Glutamatergic neuron (in vitro differentiated cells): ENCODE measurements at places on chromosomes 6 and 20.

DNA sequence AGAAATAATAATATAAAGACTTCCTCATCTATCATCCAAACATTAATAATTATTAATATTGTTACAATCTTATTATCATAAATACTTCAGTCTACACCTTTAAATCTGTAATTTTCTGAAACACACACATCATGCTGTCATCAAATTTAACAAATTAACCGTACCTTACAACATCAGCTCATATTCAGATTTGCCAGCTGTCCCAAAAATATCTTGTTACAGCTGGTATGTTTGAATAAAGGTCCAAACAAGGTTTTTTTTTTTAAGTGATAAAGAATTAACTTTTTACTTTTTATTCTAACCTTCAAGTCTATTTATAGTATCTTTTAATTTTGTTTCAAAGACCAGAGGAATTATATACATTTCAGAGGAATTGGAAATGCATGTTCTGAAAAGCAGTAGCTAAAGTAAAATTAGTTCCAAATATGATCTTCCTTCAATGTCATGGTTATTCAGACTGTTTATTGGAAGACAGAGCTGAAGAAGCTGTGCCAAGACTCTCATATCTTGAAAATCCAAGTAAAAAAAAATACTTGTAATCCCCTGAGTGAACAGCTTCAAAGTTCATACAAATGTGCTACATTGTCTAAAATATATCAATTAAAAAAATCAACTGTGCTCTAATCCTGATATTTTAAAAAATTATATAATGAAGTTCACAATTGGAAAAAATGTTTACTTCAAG, 161.7 kb upstream of the BMP5 start:
- no peak for DNase-seq

DNA sequence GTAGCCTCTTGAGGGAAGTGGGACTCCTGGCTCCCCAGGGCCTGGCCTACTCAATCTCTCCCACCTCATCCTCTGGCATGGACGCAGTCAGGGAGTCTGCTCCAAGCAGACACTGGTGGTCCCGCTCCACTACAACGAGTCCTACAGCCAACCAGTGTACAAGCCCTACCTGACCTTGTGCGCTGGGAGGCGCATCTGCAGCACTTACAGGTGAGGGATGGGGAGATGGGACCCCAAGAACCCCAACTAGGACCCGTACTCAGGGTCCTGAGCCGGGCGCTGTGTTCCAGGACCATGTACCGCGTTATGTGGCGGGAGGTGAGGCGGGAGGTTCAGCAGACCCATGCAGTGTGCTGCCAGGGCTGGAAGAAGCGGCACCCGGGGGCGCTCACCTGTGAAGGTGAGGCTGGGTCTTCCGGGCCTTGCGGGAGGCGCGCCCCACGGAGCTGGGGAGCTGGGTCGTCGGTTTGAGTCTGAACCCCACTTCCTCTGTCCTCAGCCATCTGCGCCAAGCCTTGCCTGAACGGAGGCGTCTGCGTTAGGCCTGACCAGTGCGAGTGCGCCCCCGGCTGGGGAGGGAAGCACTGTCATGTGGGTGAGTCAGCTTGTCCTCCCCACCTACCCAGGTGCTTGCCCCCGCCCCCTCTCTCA, 2.1 kb downstream of the EGFL8 start:
- DNase-seq, result peak; percentile 47

DNA sequence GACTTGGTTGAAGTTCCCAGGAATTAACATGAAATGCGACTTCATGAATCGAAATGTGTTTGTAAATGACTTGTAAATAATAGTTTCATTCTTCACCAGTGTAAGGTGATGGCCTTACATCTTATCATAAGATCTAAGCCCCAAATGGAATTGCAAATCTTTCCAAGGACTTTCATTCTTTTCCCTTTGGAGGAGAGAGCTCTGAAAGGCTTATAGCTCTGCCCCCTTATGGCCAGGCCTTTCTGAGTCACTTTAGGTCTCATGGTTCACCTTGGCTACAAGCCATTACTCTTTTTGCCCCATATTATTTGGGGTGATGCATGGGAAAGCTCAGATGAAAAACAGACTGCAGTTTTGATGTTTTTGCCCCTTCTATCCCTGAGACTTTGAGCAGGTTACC, 209.1 kb upstream of the BMP2 start:
- no peak for DNase-seq

GRCh38 chr6:18391023-18391422, 3.9 kb downstream of the RNF144B start:
- no peak for DNase-seq

GRCh38 chr20:49490689-49491088, 8.2 kb upstream of the KCNB1 start:
- DNase-seq, result no peak

GRCh38 chr6:146287691-146288369, 255.8 kb upstream of the RAB32 start:
- no peak for DNase-seq

DNA sequence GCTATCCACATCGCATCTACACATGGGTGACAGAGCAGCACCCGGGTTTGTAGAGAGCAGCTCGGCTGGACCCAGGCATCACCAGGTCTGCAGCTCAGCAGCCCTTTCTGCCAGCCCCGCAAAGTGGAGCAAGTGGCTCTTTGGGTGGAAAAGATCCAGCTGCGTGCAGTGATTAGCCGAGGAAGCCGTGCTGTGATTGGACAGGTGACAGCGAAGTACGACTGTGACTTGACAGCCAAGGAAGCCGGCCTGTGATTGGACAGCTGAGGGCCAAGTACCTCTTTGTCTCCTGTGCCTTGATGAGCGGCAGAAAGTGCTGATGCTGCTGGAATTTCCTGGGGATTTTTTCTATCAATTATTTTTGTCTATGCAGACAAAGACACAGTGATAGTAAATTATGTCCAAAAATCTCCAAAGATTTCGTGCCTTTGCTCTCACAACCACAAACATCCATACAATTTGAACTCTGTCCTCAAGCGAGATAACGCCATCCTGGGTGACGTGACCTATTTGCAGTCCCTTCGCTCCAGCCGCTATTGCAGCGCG, 62.3 kb upstream of the GPR31 start:
- DNase-seq, result no peak

DNA sequence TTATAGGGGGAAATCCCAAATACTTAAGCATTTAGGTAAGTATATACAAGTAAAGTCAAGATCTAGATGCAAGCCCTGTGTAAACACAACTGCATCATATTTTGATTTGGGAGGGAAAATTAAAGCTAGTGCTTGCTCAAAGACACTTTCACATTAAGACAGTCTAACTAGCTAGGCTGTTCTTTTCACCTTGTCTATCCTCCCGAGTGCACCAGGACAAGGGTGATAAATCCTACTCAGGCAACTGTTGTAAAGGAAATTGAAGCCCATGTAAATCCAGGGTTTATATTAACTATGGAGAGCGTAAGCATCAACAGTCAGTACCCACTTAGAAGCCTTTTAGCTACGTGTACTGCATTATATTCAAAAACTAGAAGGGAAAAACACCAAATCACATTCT, 19.3 kb upstream of the BACH2 start:
- DNase-seq, result no peak

GRCh38 chr20:7155794-7156193, 388.3 kb downstream of the BMP2 start:
- no peak for DNase-seq

GRCh38 chr6:137685798-137686375, 181.2 kb upstream of the TNFAIP3 start:
- DNase-seq, result no peak

GRCh38 chr6:119627908-119628669, 278.5 kb upstream of the MAN1A1 start:
- no peak for DNase-seq

GRCh38 chr6:45651301-45651700, 273.6 kb upstream of the SUPT3H start:
- DNase-seq, result no peak

- DNase-seq, result no peak
Measured at GRCh38 chr6:165605182-165605875, 57.7 kb downstream of the PDE10A start.

DNA sequence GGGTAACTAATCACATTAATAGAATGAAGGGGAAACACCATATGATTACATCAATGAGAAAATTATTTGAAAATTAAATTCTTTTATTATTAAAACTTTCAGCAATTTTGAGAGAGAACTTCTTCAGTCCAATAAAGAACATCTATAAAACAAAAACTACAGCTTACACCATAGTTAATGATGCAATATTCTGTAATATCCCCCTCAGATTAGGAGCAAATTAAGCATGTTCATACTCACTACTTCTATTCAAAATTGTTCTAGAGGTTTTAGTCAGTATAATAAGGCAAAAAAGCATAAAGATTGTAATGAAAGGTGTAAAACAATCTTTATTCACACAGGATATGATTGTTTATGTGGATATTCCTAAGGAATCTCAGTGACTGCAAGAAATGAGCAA, 465.4 kb downstream of the CD109 start:
- DNase-seq, result no peak

GRCh38 chr20:50246367-50247195, 56.0 kb downstream of the CEBPB start:
- DNase-seq, result no peak

DNA sequence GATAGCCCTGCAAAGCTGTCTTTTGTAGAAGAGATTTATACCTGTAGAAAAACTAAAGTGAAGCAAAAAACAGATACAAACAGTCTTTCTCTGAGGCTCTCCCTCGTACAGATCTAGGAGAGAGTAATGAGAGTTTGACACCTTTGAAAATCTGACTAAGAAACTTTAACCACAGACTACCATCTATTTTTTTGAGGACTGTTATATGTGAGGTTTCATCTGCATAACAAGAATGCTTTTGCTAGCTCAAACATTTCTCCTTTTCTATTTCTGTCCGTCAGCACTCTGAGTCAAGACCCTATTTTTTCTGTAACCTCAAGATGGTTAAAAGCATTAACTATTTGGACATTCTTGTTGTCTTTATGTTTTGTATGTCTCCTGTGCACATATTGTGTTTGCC, 193.0 kb downstream of the BTBD3 start:
- no peak for DNase-seq

DNA sequence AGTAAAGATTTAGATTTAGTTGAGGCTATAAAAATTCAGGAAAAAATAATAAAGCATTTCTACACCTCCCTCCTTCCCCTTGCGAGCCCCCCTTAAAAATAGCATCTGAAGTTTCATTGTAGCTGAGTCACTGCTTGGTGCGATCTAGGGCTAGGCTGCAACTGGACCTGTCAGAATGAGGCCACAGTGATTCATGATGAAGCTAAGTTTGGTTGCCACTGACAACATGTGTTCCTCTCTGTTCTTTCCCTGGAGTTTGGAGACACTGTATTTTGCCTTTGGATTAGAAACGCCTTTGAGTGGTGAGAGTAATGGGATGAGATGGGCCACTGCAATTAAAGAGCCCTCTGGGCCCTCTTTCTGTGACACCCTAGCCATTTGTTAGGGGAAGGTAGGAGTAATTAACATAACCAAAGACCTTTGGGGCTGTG, 334.1 kb downstream of the NRN1 start:
- DNase-seq, result no peak

DNA sequence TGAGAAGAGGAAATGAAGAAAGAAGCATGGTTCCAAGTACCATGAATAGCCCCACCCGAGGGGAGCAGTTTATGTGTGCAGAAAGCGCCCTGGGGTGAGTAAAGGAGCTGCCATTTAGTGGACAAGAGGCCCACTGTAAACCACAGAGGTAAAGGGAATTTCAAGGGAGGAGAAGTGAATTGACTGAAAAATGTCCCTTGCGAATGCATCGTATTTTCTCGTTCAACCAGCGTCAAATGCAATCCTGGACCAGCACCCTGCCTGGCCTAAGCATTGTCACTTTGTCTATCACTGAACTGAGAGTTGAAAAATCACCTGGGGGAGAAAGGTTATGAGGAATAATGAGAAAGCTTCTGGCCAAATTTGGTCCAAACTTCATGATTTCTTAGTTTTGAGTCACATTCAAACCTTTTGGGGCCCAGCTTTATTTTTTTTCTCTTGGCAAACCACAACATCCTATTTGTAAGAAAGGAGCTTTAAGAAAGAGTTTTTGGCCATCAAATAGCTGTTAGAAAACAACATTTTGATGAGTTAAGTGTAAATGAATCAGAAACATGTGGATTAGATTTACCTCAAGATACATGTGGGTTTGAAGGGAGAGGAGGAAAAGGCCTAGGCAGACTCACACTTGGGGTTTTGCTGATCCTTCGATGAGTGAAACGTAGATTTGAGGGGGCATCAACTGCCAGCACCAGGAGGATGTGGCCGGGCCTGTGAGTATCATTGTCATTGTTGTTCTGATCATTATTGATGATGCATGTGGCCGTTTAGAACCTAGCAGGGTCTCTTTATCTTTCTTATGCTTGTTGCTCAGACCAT, 214.0 kb downstream of the CLIC5 start:
- DNase-seq, result no peak

- no peak for DNase-seq
Measured at GRCh38 chr20:37234254-37234581, 27.4 kb downstream of the GHRH start.

DNA sequence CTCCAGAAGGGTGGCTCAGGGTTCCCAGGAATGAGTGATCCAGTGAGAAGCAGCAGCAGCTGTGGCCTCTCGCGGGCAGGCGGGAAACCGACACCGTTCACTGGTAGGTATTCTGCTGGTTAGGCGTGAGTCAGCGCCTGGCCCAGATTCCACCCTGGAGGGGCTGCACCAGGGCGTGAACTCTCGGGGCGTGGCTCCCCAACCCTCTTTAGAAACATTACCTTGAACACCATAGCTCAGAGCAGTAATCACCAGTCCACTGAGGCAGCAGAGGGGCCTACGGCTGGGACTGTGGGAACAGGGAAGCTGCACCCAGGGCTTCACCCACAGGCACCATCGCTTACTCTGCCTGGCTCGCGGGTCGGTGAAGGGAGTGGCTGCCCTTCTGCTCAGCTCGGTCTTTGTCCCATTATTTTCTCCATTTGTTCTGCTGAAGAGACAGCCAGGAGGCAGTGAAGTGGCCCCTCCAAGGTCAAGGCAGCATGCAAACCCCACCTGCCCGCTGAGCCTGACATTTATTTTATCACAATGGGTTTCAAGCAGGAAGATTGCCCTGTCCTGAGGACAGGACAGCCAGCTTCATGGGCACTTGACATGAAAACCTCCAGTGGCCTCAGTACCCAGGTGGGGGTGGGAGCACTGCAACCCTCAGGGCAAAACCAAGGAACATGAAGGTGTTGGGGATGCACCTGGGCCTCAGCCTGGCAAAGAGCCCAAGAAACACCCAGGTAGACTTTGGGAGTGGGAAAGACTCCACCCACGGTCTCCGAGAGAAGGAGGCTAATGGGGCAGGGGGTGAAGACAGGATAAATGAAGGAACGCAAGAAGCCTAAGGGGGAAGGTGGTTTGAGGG, 51.0 kb upstream of the CD93 start:
- no peak for DNase-seq

DNA sequence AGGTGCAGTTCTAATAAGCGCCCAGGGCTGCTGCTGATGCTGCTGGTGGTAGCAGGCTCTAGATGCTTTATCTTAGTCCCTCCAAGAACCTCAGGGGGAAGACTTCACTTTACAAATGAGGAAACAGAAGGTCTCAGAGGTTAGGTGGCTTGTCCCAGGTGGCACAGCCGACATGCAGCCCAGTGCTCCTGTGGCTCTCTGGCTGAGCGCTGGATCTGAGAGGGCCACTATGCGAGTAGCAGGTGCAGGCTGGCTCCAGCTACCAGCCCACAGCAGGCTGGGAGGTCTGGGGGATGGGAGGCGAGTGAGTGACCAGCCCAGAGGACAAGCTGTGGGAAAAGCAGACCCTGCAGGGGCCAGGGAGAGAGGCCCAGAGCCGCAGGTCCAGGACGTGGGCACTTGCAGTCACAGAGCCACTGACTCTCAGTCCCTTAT, 90.9 kb downstream of the PRND start:
- DNase-seq, result peak; percentile 33
